ENCODE measurements at places on chromosomes 1 and 21. TPM values are rescaled to one million over a fixed set of nuclear protein-coding genes. Genes with fewer than 3 reads are reported as not detected.

GRCh38 chr1:223142269-223142668 lies 779 bp downstream of the TLR5 start:
- DNase-seq: no peak

NES gene
- total RNA-seq: not detected

- DNase-seq: no peak
Measured at GRCh38 chr21:45787371-45787770, 143.8 kb downstream of the PCBP3 start.

DNA sequence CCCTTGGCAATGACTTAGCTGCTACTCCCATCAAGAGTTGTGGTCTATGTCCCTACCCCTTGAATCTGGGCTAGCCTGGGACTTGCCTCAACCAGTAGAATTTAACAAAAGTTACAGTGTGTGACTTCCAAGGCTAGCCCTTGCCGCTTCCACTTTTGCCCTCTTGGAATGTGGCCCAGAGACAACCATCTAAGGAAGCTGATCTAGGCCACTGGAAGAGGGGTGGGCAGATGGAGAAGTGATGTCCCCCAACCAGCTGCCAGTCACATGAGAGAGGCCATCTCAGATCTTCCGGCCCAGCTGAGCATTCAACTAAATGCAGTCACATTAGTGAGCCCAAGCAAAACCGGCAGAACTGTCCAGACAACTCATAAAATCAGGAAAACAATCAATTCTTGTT lies 115.1 kb downstream of the TOMM20 start:
- no peak for DNase-seq

STIL gene
- total RNA-seq: 31.3 TPM

SPRR4 gene
- not detected for total RNA-seq

S100A8 gene
- not detected for total RNA-seq

EVA1B gene
- 11.6 TPM for total RNA-seq

S100PBP gene
- 30.4 TPM for total RNA-seq

GRCh38 chr1:81670286-81670685 lies 130.4 kb upstream of the ADGRL2 start:
- no peak for DNase-seq

GRCh38 chr21:38081708-38082107 lies 165.5 kb upstream of the KCNJ6 start:
- DNase-seq: no peak

DNA sequence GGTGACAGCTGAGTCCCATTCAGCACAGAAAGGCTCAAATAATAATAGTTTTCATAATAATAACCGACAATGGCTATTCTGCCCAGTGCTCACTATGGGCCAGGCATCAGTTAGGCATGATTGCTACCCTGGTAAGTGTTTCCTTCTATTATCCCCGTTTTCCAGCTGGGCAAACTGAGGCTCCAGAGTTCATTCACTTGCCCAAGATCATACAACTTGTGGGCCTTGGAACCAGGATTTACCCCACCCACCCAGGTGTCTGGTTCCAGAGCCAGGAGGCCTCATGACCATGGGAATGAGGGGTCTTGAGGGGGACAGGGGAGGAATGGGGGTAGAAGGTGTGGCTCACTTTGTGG lies 518 bp downstream of the PLOD1 start:
- no peak for DNase-seq

DNA sequence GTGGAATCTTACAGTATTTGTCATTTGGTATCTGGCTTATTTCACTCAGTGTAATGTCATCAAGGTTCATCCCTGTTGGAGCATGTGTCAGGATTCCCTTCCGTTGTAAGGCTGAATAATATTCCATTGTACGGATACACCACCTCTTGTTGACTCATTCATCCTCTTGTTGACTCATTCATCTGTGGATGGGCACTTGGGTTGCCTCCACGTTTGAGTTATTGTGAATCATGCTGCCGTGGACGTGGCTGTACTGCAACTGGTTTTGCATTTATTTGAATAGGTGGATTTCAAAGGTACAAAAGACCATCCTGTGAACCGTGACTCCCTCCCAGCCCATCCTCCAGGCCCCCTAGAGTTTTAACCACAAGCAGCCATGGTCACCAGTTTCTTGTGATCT lies 11.9 kb upstream of the TCP10L start:
- DNase-seq: no peak

ACTL8 gene
- total RNA-seq: not detected

C1orf94 gene
- not detected for total RNA-seq

DNA sequence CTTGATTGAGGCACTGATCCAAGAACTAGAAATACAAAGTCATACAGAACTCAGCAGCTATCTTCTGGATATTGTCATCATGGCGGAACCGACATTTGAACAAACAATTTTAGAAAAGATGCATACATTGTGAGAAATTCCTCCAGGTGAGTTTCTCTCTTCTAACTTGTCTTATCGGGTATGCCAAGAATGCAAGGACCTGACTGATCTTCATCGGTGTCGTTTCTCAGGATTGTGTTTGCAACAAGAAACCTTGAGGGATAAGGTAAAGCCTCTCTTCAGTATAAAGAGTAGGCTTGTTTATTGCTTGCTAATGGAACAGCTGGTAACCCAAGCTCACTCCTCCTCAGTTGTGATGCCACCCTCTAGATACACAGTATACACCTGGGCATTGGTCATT lies 62.2 kb downstream of the NME7 start:
- no peak for DNase-seq

GRCh38 chr1:4095433-4095971 lies 195.4 kb upstream of the C1orf174 start:
- no peak for DNase-seq

RPTN gene
- not detected for total RNA-seq

DNA sequence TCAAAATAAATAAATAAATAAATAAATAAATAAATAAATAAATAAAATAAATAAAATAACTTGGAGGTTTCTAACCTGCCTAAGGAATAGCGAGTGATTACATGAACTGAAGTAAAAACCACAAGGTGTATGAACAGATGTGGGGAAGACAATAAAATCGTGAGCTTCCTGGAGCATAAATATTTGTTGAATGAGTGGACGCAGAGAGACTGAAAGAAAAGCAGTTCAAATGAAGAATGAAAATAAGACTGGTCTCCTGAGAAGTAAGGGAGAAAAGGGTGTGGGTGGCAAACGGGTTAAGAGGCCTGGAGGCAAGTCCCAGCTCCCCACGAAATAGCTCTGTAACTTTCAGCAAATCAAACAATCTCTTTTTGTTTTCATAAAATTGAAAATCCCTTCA lies 33.6 kb downstream of the CHML start:
- DNase-seq: no peak

DNA sequence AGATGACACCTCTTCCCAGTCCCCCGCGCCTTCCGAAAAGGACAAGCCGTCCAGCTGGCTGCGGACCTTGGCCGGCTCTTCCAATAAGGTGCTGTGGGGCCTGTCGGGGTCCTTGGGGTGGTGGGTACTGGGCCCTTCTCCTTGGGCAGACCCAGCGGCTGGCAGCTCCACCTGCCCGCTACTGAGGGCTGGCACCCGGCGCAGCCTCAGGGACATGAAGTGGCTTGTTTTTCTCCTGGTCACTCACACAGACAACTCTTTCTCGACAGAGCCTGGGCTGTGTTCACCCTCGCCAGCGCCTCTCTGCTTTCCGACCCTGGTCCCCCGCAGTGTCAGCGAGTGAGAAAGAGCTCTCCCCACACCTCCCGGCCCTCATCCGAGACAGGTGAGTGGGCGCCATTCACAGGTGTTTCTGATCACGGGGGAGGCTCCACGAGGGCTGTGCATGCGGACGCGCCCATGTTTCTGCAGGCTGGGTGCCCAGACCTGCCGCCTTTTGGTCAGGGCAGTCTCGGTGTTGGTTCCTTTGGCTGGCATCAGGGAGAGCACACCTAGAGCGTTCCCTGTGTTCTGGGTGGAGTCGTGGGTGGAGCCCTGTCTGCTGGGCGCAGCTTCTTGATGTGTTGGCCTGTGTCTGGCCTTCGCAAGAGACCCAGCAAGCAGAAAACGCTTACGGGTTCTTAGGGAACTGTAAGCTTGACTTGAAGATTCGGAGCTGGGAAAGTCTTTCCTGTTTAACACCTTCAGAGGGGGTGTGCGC lies 75.1 kb downstream of the SKI start:
- DNase-seq: no peak

B3GALT5 gene
- not detected for total RNA-seq

DNA sequence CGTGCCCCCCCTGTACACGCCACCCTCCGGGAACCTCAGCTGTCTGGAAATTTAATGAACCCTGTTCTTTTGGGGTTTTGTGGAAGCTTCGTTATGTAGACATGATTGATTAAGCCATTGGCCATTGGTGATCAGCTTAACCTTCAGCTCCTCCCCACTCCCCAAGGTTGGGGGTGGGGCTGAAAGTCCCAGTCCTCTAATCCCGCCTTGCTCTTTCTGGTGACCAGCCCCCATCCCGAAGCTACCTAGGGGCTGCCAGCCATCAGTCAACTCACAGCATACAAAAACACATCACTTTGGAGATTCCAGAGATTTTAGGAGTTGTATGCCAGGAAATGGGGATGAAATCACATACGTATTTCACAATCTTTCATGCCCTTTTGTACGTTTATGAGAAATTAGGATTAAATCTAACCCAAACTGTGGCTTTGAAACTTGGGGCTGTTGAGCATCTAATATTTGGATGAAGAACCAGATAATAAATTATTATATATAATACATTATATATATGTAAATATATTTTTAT lies 52.3 kb downstream of the BACE2 start:
- DNase-seq: no peak

ERICH3 gene
- not detected for total RNA-seq
